NCI-H524 treated with DMSO at 0.1 percent for 48 hours (cell line): ENCODE measurements at places on chromosomes 2 and 18.

- no peak for DNase-seq
Observed at GRCh38 chr2:39447266-39448168, 10.4 kb upstream of the MAP4K3 start.

- no peak for DNase-seq
Observed at GRCh38 chr2:150232321-150232720, 255.1 kb downstream of the RND3 start.

DNA sequence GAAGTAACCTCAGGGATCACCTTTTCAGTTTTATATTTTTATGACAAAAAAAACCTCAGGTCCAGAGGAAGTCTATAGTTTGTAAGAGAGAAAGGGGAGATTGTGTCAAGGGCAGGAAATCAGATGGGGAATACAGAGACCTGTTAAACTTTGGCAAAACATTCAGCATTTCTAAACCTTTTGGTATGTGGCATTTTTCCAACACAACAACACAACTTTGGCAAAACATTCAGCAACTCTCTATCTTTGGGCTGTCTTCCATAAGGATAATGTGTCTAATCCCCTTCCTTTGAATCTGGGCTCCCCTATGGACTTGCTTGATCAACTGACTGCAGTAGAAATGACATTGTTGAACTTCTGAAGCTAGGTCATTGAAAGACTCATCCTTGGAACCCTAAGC is 220.6 kb upstream of the CCDC68 start:
- no peak for DNase-seq

GRCh38 chr18:48135436-48135966 is 205.0 kb upstream of the SMAD2 start:
- no peak for DNase-seq

DNA sequence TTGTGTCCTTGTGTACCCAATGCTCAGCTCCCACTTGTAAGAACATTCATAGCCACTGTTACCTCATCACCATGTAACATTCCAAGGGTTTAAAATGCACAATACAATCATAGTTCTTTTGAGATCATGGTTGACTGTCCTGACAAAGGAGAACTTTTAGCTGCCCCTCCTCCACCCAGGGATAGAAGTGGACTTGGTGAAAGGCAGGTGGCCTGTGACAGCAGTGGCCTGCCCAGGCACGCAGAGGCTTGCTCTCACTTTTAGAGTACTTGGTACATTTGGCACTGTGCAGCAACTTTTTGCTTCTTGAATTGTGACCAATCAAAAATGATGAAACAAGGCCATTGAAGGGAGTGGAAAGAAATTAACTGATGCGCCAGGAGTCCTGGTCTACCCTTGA is 108.7 kb downstream of the ANKRD44 start:
- DNase-seq: no peak

- no peak for DNase-seq
Observed at GRCh38 chr2:85578243-85579180, 1.1 kb downstream of the VAMP8 start.

GRCh38 chr2:190889175-190889943 is 8.7 kb downstream of the GLS start:
- DNase-seq: no peak

- DNase-seq: no peak
Observed at GRCh38 chr2:31191931-31192330, 25.4 kb downstream of the CAPN14 start.

DNA sequence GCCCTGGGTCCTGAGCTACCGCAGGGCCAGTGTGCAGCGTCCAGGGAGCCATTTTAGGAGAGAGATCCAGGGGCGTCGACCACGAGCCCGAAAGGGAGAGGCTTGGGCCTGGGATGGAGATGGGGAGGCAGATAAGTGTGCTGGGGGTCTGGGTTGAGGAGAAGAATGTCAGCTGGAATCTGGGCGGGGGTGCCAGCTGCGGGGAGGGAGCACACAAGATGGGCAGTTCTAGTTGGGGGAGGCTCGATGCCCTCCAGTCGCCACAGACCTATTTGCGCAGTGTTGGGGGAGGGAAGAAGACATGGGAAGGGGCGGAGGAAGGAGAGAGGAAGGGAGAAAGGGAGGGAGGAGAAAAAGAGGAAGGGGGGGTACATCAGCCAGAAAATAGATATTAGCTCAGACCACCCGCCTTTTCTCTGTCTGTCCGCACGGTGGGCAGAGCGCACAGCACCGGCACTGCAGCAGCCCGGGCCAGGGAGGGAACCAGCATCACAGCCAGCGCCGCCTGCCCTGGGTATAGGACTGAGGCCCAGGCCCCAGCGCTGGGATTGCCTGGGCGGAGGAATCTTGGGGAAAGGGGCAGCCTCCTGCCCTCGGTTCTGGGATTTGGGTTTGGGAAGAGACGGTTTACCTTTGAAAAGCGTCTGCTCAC is 1.9 kb upstream of the HOXD11 start:
- no peak for DNase-seq

DNA sequence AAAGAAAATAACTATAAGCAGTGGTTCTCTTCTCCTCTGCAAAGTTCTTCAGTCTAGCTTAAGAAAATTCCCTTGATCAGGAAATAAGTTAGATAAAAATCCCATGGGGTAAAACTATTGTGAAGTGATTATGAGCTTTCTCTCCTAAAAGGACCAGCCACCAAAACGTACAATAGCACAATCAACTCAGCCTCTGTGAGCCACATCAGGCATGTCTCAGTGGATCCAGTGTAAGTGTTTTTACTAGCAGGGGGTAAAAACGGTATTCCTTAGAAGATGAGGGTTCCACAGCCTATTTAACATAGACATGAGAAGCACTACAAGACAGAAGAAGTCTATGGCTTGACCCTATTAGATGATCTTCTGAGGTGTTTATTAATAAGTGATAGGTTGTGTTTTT is 503.2 kb downstream of the PIK3C3 start:
- no peak for DNase-seq
